ENCODE measurements at places on chromosomes 16 and 17.

- DNase-seq: no peak
Measured at GRCh38 chr16:50671644-50672260, 9.4 kb downstream of the SNX20 start.

DNA sequence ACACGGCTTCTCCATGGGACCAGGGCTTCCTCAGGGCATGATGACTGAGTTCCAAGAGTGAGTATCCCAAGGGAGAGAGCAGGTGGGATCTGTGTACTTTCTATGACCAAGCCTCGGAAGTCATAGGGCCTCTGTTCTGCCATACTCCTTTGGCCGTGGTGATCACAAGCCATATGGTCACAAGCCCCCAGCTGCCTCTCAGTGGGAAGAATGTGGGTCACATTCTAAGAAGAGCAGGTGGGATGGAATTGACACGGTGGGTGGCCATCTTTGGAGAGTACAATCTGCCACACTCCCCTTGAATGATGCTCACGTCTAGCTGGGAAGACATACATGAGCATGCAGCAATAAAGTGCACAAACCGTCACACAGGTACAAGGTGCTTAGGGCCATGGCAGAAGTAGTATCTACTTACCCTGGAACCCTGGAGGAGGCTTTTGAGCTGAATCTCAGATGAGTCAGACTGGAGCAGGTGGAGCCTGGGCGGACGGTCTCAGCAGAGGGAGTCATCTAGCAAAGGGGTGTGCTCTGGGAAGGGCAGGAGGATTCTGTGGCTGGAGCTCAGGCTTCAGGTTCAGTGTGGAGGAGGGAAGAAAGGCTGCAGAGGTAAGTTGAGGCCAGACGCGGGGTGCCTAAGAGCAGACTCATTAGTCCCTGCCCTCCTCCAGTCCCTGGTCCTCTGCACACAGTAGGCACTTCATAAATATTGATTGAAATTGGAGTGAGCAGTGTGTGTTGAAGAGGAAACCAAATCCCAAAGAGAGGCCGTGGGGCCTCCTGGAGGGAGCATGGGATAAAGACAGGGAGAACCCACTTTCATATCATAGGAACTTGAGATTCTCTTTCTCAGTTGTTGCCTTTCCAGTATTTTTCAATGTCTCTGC, 26.6 kb downstream of the GOSR2 start:
- no peak for DNase-seq

DNA sequence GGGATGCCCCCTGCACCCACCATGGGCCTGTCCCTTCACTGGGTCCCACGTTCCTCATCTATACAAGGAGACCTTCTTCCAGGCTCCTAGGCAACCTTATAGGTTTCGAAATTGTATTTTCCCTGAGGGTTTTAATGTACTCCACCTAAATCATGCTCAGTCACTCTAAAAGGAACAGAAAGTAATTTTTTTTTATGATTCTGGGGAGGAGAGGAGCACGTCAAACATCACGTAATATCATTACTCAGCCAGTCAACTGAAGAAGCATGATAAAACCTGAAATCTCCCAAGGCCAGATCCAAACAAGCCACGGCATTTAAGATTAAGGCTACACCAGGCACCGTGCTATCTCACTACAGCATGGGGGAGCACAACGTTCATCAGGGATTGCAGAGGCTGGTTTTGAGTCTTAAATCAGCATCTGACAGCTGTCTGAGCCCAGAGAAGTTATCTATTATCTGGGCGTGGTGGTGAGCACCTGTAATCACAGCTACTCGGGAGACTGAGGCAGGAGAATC, 3.9 kb upstream of the TMEM114 start:
- DNase-seq: no peak

GRCh38 chr16:85077576-85078125, 34.6 kb downstream of the CIBAR2 start:
- no peak for DNase-seq

- no peak for DNase-seq
Measured at GRCh38 chr17:4417129-4417667, 16.5 kb upstream of the SPNS3 start.

- DNase-seq: no peak
Measured at GRCh38 chr16:89194340-89195311, 5.7 kb downstream of the SLC22A31 start.

- DNase-seq: no peak
Measured at GRCh38 chr17:45836047-45837044, 8.3 kb upstream of the SPPL2C start.

DNA sequence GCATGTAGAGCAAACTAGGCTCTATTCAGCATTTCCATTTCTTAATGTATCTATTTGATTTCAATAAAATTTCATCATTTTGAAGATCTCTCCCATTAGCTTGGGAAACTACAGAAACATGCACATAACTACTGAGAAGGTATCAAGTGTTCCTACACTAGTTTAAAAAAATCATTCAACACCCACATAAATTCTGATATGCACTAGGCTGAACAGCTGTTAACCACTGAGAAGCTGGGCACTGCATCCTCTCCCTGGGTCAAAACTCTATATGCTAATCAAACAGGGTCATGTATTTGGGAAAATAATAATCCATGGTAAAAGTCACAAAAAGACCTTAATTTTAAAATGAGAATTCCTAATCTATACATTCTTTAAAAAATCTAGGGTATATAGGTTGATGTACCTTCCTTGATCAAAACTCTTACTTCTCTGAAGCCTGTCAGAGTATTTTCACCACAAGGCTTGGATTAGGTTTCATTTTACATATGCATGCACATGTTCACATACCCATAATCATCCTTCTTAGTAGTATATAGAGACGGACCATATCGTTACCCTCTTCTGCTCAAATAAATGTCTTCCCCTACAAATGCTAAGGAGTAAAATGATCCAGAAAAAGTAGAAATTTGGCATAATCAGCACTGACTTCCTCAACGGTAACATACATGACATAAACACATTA, 57.2 kb downstream of the KANSL1 start:
- no peak for DNase-seq

DNA sequence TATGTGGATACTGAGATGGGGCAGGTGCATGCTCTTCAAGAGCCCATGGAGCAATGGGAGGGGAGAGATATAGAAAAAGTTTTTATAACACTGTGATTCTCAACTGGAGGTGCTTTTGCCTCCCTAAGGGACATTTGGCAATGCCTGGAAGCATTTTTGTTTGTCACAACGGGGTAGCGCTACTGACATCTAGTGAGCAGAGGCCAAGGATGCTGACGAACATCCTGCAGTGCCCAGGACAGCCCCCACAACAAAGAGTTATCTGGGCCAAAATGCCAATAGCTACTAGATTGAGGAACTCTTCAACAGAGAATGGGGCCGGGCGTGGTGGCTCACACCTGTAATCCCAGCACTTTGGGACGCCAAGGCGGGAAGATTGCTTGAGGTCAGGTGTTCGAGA, 67.2 kb upstream of the CLEC3A start:
- no peak for DNase-seq

GRCh38 chr17:48564188-48565021, 13.7 kb downstream of the HOXB4 start:
- no peak for DNase-seq

- no peak for DNase-seq
Measured at GRCh38 chr17:73248532-73248931, 13.1 kb downstream of the CPSF4L start.

DNA sequence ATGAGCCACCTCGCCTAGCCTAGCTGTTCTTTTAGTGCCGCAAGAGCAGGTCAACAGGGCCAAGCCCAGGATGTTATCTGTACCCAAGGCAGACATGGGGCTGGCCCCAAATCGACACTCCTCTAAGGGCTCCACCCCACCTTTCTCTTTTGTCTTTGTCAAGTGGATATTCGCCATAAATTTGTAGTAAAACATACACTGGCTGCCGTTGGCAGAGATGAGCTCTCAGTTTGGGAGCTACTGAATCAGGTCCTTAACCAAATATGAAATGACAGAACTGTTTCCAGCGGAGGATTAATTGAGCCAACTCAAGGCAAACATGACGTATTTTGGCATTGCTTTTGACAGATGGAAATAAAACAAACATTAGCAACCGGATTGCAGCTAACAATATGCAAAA, 556.9 kb upstream of the CDH5 start:
- DNase-seq: peak; percentile 5

GRCh38 chr17:61135782-61136181, 263.9 kb upstream of the TBX2 start:
- no peak for DNase-seq

DNA sequence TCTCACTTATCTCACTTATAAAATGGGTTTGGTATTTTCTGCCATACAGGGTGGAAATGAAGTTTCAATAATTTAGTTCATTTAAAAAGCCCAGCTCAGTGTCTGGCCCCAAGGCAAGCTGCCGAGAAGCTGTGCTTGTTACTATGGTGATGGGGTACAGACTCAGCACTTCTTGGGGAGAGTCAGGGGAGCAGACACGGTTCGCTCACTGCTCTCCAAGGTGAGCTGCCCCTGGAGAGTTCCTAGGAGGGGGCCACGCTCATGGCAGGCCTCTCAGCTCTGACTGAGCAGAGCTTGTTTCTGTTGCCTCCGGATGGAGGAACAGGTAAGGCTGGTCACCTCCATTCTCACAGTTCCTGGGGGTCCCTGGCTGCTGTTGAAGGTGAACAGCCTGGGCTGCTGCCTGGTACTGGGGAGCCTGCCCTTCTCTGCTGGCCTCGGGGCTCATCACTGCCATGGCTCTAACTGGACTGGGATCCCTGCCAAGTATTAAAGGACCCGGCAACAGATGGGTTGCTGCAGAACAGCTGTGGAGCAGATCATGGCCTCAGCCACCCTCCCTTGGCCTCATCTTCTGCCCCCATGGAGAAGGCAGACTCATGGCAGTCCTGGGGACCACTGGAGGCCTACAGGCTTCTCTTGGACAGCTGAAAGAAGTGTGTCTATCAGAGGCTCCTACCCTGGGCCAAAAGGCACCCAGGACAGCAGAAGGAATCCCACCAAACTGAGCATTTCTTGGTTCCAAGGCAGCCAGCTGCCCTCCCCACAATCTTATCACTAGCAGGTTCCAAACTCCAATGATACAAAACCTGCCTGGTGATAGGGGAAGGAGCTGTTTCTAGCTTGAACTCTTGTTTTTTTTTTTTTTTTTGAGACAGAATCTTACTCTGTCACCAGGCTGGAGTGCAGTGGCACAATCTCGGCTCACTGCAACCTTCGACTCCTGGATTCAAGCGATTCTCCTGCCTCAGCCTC, 25.9 kb upstream of the SPATA32 start:
- DNase-seq: peak; percentile 78
